Lower lobe of right lung (tissue), 2 donors: ENCODE measurements at places on chromosomes 12 and 14. TPM values are rescaled to one million over a fixed set of nuclear protein-coding genes. Genes with fewer than 3 reads are reported as not detected.

- H3K4me3 ChIP-seq, result peak overlapping the region; percentile 33
- H3K36me3 ChIP-seq, result peaks cover 43% of the 10 kb centered on the region
- peaks cover 93% of the 10 kb centered on the region for H3K4me1 ChIP-seq
- H3K27ac ChIP-seq, result peak overlapping the region; percentile 90
- no peak for DNase-seq
Observed at GRCh38 chr12:6958609-6959057, 7.5 kb downstream of the PTPN6 start.

DNA sequence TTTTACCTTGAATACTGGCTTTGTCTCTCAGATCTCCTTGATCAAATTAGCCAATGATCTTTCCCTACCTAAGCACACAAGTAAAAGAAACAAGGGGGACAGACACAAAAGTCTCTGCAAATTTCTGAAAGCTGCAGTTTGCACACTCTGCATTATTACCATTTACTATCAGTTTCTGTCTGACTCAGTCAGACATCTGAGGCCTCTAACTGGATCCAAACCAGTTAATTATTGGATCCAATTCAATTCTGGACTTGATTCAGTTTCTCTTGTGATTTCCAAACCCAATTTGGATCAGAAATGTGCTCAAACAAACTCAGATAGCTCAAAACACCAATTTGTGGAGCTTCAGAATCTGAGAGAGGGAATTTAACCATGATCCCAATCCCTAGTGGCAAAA lies 16.6 kb downstream of the SSTR1 start:
- H3K4me1 ChIP-seq, result no peaks in the 10 kb centered on the region
- no peak overlapping the region for H3K4me3 ChIP-seq
- no peak overlapping the region for H3K27ac ChIP-seq
- no peaks in the 10 kb centered on the region for H3K27me3 ChIP-seq
- no peaks in the 10 kb centered on the region for H3K36me3 ChIP-seq

DNA sequence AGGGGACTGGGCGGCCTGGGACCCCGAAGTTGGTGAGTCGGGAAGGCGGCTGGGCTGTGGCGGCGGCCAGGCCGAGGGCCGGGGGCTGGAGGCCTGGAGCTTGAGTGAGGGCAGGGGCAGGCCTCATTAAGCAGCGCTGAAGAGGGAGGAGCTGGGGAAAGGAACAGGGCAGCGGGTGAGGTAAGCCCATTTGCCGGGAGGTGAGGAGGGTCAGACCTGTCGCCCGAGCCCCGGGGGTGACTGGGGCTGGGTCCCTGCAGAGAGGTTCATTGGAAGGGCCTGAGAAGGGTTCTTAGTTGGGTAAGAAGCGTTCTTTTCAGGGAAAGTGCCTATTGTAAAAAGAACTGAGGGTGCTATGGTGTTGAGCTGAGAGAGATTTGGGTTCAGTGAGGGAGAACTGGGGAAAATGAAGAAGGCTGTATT lies 441 bp downstream of the RAB5B start:
- H3K36me3 ChIP-seq, result peaks cover 6% of the 10 kb centered on the region
- H3K4me3 ChIP-seq, result peak overlapping the region; percentile 92
- peaks cover 62% of the 10 kb centered on the region for H3K4me1 ChIP-seq
- H3K27ac ChIP-seq, result peak overlapping the region; percentile 97
- peak; percentile 78 for DNase-seq
- H3K27me3 ChIP-seq, result no peaks in the 10 kb centered on the region

GRCh38 chr14:84708865-84709264 lies 821.1 kb upstream of the FLRT2 start:
- H3K27ac ChIP-seq, result no peak overlapping the region
- no peaks in the 10 kb centered on the region for H3K36me3 ChIP-seq
- H3K4me3 ChIP-seq, result no peak overlapping the region
- no peak for DNase-seq
- H3K4me1 ChIP-seq, result no peaks in the 10 kb centered on the region
- no peaks in the 10 kb centered on the region for H3K27me3 ChIP-seq

The TOMM20L gene
- not detected for total RNA-seq

DNA sequence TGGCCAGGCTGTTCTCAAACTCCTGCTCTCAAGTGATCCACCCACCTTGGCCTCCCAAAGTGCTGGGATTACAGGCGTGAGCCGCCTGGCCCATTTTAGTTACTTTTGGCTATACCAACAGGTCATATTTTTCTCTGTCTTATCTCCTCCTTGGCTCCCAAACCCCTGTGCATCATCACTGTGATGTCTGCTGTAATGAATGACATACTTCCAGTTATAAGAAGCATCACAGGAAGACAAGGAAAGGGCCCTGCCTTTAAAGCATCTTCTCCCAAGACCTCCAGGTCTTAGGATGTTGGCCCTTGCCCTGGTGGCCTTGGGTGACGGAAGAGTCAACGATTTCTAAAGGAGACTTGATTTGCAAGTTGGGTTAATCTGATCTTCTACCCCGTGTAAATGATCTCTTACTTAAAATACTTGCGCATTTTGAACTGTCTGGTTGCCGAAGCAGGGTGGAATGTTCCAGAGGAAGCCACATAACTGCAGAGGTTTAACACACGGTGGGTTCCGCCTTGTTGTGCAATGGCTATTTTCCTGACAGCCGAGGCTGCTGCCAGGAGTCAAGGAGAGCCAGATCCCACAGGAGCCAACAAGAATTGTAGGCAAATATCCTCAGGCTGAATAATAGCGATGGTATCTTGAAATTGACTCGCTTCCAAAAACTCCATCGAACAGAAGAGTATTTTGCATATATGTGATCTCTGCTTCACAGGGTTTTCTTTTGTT lies 55.7 kb upstream of the PLXNC1 start:
- no peak for DNase-seq
- H3K36me3 ChIP-seq, result no peaks in the 10 kb centered on the region
- H3K4me3 ChIP-seq, result no peak overlapping the region
- H3K27me3 ChIP-seq, result no peaks in the 10 kb centered on the region

- no peak overlapping the region for H3K27ac ChIP-seq
- H3K27me3 ChIP-seq, result no peaks in the 10 kb centered on the region
Observed at GRCh38 chr14:72708708-72709475, 185.0 kb downstream of the DPF3 start.
